ENCODE measurements at places on chromosomes 4 and X.

DNA sequence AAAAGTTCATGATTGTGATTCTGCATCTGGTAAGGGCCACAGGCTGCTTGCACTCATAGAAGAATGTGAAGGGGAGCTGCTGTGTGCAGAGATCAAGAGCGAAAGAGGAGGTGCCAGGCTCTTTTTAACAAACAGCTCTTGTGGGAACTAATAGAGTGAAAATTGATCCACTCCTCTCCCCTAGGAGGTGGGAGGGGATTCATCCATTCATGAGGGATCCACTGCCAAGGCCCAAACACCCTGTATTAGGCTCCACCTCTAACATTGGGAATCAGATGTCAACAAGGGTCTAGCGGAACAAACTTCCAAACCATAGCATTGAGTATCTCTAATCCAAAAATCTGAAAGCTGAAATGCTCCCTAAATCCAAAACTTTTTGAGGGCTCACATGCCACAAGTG lies 16.4 kb upstream of the PPID start:
- DNase-seq: no peak

GRCh38 chr4:74503580-74503979 lies 58.6 kb downstream of the AREG start:
- DNase-seq: no peak

DNA sequence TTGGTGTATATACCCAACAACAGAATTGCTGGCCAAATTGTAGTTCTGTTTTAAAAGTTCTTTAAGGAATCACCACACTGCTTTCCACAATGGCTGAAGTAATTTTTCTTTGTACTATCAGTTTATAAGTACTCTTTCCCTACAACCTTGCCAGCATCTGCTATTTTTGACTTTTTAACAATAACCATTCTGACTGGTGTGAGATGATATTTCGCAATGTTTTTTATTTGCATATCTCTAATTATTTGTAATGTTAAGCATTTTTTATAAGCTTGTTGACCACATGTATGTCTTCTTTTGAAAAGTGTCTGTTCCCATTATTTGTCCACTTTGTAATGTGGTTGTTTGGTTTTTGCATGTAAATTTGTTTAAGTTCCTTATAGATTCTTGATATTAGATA lies 509.9 kb upstream of the POU3F4 start:
- DNase-seq: no peak

DNA sequence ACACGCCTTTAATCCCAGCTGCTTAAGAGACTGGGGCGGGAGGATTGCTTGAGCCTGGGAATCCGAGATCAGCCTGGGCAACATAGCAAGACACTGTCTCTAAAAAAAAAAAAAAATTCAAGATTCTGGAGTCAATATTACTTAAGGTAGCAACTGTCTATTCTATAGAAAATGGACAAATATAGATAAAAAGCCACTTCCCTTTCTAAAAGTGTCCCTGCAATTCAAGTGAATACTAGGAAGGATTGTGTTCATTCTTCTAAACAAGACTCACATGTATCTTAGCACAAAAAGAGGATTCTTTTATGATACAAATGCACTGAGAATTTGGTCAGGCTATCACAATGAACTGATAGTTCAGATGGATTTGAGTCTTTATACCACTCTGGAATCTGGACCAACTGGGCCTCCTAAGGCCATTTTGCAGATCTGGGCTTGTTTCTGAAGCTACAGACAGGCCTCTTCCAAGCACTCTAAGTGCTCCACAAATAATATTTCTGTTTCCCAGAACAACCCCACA lies 7.0 kb downstream of the PKD2 start:
- no peak for DNase-seq

DNA sequence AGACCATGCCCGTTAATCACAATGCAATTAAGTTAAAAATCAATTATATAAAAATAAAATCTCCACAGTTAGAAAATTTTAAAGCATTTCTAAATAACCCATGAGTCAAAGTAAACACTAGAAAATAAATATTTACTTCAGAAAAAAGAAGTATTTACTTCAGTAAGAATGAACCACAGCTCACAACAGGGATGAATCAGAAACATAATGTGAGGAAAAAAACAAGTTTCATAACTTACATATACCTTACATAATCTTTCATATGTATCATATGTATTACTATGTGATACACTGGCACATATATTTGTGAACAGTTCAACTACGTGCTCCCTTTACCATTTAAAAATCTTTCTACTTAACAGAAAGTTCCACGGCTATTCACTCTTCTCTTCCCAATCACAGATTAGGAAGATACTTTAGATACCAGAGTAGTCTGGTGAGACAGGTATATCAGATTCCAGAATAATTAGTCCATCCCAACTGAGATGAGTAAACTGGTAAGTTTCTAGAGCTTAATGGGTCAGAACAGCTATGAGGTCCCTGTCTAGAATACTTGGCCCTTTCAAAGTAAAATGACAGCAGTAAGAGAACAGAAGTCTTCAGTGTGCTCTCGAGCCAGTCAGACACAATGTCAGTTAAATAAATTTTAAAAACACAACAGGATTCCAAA lies 70.3 kb downstream of the SH3RF1 start:
- no peak for DNase-seq

DNA sequence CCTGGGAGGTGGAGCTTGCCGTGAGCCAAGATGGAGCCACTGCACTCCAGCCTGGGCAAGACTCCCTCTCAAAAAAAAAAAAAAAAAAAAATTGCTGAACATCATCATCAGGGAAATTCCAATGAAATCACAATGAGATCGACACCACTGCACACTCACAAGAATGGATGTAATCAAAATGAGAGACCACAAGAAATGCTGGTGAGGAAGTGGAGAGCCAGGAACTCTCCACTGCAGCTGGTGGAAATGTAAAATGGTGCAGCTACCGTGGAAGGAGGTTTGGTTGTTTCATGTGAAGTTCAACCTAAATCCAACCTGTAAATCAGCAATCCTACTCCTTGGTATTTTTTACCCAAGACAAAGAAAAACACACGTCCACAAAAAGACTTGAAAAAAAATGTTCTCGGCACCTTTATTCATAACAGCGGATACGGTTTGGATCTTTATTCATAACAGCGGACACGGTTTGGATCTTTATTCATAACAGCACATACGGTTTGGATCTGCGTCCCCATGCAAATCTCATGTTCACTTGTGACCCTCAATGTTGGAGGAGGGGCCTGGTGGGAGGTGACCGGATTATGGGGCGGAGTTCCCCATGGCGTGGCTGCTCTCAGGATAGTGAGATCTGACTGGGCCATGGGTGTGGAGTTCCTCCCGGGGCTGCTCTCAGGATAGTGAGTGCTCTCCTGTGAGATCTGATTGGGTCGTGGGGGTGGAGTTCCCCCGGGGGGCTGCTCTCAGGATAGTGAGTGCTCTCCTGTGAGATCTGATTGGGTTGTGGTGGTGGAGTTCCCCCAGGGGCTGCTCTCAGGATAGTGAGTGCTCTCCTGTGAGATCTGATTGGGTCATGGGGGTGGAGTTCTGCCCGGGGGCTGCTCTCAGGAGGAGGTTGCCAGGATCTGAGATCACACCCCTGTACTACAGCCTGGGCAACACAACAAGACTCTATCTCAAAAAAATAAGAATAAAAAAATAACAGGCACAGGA lies 7.7 kb downstream of the GAK start:
- DNase-seq: no peak

- DNase-seq: no peak
Observed at GRCh38 chrX:124440695-124441094, 94.3 kb downstream of the SH2D1A start.
